ENCODE measurements at places on chromosomes 5 and 9. TPM values are rescaled to one million over a fixed set of nuclear protein-coding genes. Genes with fewer than 3 reads are reported as not detected.
A peak's percentile ranks its signal among the peaks of the same experiment; 100 is the strongest.

GRCh38 chr9:118162716-118163115, 458.5 kb downstream of the TLR4 start:
- no peak for DNase-seq

Gene GLRA1
- polyA plus RNA-seq: not detected

Gene HACD4
- 8.5 TPM for polyA plus RNA-seq

GRCh38 chr9:97307091-97307490, 368 bp upstream of the CCDC180 start:
- peak; percentile 41 for DNase-seq

Gene TDRD7
- polyA plus RNA-seq: 7.3 TPM

Gene INSL4
- 0.05 TPM for polyA plus RNA-seq

Gene CD72
- polyA plus RNA-seq: 0.86 TPM

- DNase-seq: no peak
Measured at GRCh38 chr9:18037981-18038380, 436.0 kb upstream of the ADAMTSL1 start.

DNA sequence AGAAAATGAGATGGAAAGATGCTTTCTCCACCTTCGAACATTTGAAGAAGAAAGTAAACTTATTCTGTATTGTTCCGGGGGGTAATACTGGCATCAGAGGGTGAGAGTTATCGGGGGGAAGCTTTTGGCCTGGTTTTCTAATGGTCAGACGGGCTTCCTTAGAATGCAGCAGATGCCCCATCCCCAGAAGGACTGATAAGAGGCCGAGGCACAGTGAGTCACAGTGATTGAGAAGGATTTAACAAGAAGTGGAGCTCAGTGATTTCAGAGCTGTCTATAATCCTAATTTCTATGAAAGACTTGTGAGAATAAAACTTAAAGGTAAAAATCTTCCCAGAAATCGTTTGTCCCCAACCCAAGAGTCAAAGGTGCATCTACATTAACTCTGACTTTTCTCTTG, 123.9 kb downstream of the DOCK8 start:
- no peak for DNase-seq

All from AG04450 (cell line).